Stimulated activated CD8-positive, alpha-beta memory T cell treated with anti-CD3 and anti-CD28 coated beads, Interleukin-4, amount 100 ng/mL, for 48 hours (primary cell): ENCODE measurements at places on chromosomes 6 and 20.

GRCh38 chr6:30942338-30943060 is 1.7 kb downstream of the MUCL3 start:
- no peak for DNase-seq

DNA sequence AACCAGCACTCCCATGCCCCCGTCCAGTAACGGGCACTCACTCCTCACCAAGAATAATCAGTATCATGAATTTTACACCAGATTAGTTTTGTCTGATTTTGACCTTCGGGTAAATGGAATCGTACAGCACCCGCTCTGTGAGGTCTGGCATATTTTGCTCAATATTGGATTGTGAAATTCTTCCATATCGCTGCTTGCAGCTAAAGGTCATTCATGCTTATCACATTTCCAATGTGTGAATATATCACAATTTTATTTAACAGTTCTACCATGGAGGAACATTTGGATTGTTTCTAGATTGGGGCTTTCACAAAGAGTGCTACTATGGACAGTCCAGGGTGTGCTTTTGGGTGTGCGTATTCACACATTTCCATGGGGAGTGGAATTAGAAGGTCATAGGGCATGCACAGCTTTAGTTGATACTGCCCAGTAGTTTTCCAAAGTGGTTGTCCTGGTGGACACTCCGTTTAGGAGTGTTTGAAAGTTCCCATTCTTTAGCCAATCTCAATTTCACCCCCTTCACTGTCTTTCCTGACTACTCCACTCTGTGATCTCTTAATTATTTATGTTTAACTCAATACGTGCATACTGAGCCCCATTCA is 86.6 kb downstream of the ISM1 start:
- DNase-seq: no peak

- DNase-seq: no peak
These were observed 596.1 kb upstream of the CITED2 start for GRCh38 chr6:139970591-139970991.

GRCh38 chr6:18976966-18977365 is 589.8 kb downstream of the RNF144B start:
- no peak for DNase-seq

DNA sequence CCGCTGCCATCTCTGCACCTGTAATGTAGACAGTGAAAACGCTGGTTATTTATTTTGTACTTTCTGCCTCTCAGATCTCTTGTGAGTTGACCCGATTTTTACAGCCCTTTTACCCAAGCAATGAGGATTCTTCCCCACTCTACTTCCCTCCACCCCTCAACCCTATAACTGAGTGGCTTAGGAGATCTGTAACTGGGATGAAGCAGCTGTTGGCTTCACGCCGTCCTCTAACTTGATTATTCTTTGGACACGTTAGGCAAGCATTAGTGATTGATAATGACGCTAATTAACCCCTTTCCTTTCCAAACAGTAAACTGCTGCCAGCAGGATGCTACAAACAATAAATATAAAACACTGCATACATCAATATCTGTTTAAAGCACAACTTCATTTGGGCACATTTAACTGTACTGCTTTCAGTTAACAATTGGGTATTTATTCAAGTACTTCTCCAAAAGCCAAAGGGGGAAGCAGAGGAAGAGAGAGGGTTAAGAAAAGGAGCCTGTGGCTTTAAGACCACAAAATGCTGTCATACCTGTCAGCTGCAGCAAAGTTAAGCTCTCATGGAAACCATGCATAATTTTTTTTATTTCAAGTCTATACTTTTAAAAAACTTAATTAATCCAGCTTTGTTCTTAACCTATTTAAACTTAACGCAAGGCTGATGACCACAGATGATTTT is 21.2 kb downstream of the TFAP2A start:
- DNase-seq: no peak

DNA sequence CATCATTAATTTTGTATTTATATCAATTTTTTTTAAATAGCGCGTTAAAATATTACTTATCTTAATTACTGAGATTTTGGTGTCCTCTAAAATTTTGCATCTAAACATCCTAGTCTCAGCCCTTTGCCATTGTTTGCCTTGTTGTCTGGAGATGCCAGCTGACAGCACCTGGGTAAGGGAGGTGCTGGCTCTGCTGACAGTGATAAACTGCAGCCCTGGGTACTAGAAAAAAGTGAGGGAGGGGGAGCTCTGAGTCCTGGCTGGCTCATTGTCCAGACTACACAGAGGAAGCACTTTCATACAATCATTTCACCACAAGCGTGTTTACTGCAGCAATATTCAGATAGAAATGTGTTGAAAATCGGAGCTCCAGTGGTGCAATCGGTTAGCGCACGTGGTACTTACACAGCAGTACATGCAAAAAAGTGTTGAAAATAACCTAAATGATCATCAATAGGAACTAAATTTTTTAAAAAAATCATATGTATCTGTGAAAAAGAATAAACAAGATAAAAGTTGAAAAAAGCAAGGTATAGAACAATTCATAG is 18.5 kb upstream of the UBR2 start:
- DNase-seq: no peak

DNA sequence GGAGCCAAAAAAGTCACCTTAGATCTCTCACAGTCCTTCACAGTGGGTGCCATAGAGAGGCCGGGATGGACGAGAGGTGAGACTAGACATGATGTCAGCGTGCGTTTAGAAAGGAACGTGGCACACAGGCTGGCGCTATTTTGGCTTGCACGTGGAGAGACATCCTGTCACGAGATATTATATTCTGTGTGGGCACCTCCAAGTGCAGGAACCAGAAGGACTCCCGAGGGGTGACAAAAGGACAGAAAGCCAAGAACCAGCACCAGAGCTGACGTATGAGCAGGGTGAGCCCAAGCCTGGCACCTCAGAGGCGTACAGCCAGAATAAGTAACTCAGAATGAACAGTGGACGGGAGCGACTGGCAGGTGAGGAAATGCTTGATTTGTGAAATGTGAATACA is 49.9 kb upstream of the QKI start:
- DNase-seq: no peak

DNA sequence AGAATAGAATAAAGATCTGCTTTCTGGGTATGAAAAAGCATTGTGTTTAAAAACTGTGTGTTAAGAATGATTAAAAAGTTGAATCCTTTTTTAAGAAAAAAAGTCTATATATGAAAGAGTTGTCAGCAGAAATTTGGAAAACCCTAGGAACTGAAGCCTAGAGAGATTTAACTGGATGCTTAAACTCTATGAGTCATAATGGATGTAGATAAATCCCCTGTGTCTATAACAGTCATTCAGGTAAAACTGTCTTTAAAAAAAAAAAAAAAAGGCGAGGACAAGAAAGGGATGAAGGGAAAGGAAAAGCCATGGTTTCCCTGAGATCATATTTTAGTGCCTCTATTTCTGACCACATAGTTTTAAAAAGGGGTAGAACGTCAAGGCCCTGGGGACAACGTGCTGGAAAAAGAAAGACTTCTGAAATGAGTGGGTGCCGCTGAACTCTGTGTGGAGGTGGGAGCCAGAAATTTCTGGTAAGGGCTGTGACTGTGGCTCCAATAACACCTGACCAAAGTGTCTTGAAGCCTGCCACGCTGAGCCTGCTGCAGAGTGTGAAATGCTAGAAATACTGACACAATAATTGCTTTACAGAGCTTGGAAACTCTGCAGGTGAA is 302.6 kb upstream of the ARID1B start:
- no peak for DNase-seq

DNA sequence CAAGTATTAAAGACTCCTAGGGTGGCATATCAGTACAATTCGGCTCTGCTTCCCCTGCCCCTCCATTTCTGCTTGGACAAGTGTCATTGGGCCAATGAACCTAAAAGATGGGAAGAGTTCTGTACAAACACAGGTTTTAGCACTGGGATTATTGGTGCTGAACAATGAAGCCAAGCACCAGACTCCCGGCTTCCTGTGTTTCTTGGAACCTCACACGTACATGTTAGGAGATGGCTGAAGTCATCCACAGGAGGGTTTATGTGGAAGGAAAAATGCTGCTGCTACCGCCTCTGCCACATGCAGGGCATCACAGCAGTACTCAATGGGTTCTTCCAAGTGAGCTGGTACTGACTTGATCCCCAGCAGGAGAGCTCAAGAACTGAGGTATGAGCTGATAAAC is 49.7 kb downstream of the TNFRSF21 start:
- no peak for DNase-seq

DNA sequence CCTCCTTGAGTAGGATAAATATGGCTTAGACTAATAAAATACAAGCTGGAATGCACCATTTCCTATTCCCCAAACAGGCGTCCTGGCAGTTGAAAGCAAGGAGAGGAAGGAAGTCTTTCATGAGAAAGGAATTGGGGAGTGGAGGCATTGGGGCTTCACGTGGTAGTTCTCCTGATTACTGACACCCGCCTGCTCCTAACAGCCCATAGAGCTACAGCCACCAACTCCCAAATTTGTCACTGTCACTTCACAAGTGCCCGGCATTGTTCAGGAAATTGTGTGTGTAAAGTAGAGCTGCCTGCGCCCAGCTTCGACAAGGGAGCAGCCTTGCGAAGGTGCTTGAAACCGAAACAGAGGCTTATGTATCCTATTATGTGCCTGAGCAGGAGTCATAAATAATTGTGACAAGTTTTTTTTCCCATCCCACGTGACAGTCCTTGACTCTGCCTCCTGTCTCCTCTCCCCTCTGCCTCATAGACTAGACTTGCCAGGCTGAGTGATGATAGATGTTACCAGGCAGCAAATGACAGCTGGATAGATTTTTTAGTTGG is 301.7 kb upstream of the ZFP64 start:
- no peak for DNase-seq

DNA sequence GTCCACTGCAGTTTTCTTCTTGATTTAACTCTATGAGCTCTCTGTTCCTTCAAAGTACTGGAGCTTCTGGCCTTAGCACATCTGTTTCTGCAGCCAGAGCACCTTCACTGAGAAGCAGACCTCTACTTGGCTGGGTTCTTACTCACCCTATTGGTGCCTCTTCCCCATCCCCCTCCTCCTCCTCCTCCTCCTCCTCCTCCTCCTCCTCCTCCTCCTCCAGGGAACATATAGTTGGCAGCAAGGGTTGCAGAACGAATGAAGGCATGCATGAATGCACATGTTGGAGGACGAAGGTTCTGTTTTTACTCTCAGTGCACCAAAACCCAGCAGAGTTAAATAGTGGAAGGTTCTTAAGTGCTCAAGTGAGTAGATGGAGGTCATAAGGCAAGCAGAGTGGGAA is 141.0 kb upstream of the ESR1 start:
- no peak for DNase-seq

DNA sequence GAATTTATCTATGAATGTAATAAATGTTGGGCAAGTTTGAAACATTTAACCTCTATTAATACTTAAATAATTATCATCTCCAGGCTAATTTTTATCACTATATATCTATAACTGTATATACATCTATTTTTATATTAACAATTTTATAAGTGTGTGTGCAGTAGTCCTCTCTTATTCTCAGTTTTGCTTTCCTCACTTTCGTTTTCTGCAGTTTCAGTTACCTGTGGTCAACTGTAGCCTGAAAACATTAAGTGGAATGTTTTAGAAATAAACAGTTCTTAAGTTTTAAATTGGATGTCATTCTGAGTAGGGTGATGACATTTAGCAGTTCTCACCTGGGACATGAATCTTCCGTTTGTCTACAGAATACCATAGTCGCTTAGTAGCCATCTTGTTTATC is 379.4 kb upstream of the MAN1A1 start:
- DNase-seq: no peak

DNA sequence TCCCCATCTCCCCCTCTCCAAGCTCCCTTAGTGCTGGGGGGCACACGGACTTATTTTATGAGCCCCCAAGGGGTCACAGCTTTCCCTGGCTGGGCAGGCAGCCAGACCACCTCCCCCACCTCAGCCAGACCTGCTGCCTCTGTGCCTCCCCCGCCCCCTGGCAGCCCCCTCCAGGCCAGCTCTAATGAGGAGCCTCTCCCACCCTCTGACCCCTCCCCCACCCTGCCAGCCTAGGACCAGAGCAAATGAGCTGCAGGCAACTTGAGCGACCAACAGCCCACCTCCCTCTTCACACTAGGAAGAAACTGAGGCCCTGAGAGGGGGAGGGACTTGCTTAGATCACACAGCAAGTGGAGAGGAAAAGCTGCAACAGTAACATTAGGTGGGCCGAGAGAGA is 1.9 kb downstream of the GDF5 start:
- DNase-seq: no peak

DNA sequence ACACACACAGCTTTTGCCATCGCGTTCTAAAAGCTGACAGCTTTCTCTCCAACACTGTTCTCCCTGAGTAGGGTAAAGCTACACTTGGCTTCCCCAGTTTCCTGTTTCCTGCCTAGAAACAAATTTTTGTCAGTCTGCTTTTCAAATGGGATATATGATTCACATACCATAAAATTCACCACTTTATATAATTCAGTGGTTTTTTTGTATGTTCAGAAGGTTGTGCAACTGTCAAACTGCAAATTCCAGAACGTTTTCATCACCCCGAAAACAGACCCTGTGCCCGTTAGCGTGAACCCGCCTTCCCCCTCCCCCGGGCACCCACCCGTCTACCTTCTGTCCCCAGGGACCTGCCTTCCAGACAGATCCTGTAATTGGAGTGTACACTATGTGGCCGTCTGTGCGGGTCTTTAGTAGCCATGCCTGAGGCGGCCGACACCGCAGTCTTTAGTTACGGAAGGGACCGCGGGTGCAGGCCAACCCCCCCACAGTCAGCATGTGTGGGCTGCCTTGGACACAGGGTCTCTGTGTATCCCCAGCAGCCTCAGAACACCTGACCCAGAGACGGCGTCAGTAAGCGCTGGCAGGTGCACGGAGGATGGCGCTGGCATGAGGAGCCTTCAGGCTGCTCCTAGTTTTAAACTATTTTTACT is 16.6 kb downstream of the HRH3 start:
- no peak for DNase-seq

GRCh38 chr6:29834564-29835436 is 7.2 kb downstream of the HLA-G start:
- peak; percentile 81 for DNase-seq

- DNase-seq: no peak
These were observed 120.9 kb downstream of the ANKRD60 start for GRCh38 chr20:58107533-58107932.

- DNase-seq: peak; percentile 39
These were observed 8.0 kb upstream of the SLC17A3 start for GRCh38 chr6:25882051-25882496.

- no peak for DNase-seq
These were observed 46.3 kb upstream of the SRPK1 start for GRCh38 chr6:35967076-35967774.

GRCh38 chr20:62202083-62202395 is 18.0 kb downstream of the HRH3 start:
- no peak for DNase-seq

DNA sequence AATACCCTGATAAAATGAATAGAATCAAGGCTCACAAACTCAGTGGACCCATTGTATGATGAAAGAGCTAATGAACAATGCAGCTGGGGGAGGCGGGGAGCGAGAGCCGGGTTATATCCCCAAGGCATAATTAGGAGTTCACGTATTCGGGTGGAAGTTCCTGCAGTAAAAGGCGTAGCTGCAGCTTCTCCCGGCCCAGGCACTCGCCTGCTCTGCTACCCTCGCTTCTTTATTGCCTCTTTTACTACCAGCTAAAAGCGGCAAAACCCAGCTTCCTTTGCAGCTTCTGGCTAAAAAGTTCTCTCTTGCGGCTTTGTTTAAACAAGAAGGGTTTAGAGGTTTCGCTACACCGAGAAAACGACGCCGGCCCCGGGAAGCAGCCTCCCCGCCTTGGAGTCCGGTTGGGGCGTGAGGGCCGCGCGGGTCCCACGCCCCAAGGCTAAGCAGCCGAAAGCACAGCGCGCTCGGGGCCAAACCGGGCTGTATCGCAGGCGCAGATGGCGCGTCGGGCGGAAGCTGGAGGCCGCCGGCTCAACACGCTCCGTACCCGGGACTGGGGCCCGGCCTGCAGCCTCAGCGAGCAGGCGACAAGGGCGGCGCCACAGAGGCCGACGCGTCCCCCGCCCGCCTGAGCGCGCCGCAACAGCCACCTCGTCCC is 1.6 kb downstream of the ZBTB2 start:
- peak; percentile 61 for DNase-seq
